ENCODE measurements at places on chromosomes 3 and 15. TPM values are rescaled to one million over a fixed set of nuclear protein-coding genes. Genes with fewer than 3 reads are reported as not detected.

LRCH3 gene
- total RNA-seq = 79.8 TPM

PRR20G gene
- total RNA-seq = not detected

ZNF501 gene
- 1.8 TPM for total RNA-seq

- no peak for DNase-seq
- H3K4me1 ChIP-seq = no peaks in the 10 kb centered on the region
- H3K27me3 ChIP-seq = no peaks in the 10 kb centered on the region
- no peak overlapping the region for H3K4me3 ChIP-seq
These were observed 1.1 kb upstream of the RBMS3 start for GRCh38 chr3:29279806-29280205.

GRCh38 chr15:101441696-101442095 is 47.8 kb downstream of the PCSK6 start:
- no peak overlapping the region for H3K27ac ChIP-seq
- no peak overlapping the region for H3K4me3 ChIP-seq
- H3K27me3 ChIP-seq = no peaks in the 10 kb centered on the region

- H3K4me1 ChIP-seq = peaks cover 33% of the 10 kb centered on the region
- no peak within 1 kb of the TSS for H3K4me3 ChIP-seq
- H3K27ac ChIP-seq = no peak within 1 kb of the TSS
- DNase-seq = no peak
- no peaks in the 10 kb centered on the region for H3K36me3 ChIP-seq
These were observed at the start of gene NR1I2 for GRCh38 chr3:119781330-119782198. Gene NR1I2 (plus strand): TSS chr3:119782101.

GRCh38 chr15:92164327-92165000 is 229.2 kb upstream of the ST8SIA2 start:
- no peaks in the 10 kb centered on the region for H3K27me3 ChIP-seq
- no peaks in the 10 kb centered on the region for H3K4me1 ChIP-seq
- no peak for DNase-seq
- no peak overlapping the region for H3K4me3 ChIP-seq

Measured in SJCRH30 (cell line).